ENCODE measurements at places on chromosomes 1 and 21.
A peak's percentile ranks its signal among the peaks of the same experiment; 100 is the strongest.

GRCh38 chr1:183411091-183411490, 7.1 kb downstream of the NMNAT2 start:
- no peak for DNase-seq

DNA sequence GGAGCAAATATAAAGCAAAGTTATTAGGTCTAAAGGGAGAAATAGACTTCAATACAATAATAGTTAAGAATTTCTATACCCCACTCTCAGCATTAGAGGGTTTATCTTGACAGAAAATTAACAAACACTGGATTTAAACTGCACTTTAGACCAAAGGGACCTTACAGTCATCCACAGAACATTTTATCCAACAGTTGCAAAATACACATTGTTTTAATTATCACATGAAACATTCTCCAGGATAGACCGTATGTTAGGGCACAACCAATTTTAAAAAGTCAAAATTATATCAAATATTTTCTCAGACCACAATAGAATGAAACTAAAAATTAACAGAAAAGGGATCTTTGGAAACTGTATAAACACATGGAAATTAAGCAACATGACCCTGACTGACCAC, 384.5 kb upstream of the C1orf87 start:
- no peak for DNase-seq

- DNase-seq: no peak
Observed at GRCh38 chr1:8524627-8525157, 206.8 kb downstream of the SLC45A1 start.

DNA sequence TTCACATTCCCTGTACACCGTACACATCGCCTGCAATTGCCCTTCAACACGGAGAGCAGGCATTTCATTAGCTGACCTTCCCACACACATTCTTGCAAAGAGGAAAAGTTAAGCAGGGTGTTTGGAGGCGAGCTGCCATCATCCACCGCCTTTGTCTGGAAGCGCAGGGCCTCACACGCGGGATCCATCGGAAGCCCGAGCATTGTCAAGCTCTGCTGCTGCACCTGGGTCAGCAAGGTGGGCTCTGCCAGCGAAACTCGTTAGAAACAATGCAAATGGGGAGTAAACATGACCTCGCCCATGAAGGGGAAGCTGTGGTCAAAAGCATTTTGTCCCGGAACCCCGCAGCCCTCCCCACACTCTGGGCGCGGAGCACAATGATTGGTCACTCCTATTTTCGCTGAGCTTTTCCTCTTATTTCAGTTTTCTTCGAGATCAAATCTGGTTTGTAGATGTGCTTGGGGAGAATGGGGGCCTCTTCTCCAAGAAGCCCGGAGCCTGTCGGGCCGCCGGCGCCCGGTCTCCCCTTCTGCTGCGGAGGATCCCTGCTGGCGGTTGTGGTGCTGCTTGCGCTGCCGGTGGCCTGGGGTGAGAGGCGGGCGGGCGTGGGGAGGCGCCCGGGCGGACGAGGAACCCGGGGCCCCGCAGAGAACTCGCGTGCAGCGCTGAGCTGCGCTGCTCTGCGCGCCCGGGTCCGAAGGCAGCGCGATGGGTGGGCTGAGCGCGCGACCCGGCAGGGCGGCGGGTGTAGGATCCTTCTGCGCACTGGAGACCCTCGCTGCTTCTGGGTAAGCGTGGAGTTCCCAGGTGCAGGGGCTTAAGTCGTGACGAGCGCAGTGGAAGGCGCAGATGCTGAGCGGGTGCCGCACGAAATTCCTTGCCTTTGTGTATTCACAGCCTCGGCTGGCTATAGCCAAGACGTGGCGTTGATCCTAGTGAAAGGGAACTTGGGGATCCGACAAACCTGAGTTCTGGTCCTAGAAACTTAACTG, at the start of gene CR1:
Gene CR1, plus strand, starts transcription at position 357 of the 992 bp plus-strand sequence. Its CDS starts 111 bp downstream, at position 468.
- peak; percentile 52 for DNase-seq

DNA sequence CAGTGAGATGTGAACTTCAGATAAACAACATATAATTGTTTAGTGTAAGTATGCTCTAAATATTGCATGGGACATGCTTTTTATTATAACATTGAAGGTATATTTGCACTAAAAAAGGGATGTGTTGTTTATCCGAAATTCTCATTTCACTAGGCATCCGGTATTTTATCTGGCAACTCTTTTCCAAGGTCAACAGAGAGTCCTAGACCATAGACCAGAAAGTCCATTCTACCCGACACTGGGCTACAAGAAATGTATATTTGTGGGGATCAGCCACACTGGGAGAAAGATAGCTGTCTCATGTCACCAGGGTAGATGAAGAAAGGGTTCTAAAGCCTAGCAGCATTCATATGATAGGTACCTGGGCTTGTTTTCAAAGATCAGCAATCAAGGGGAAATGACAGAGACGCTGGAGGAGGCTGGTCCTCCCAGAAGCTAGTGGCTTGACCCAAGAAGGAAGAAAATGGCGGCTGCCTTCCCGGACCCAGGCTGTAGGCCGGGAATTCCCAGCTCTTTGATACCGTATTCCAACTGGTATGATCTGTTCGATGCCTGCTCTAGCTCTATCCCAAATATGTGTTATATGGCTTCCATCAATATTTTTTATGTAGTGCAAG, 161.1 kb upstream of the IRF2BP2 start:
- no peak for DNase-seq

DNA sequence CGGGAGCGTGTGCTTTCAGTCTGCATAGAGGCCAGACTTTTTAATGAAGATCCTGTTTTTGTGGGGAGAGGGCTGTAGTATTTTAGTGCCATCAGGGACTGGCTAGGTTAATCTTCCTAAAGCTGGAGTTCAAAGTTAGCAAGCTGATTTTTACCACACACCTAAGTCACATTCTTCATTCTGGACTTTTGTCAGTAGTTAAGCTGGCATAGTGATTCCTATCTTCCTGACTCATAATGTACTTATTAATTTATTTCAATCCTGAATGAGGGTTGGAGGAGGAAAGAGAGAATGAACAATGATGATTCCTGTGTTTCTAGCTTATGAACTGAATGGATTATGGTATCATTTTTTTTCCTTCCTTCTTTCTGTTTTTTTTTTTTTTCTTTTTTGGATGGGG, 24.9 kb upstream of the ZNF644 start:
- DNase-seq: no peak
